ENCODE measurements at places on chromosomes 1 and 21.

DNA sequence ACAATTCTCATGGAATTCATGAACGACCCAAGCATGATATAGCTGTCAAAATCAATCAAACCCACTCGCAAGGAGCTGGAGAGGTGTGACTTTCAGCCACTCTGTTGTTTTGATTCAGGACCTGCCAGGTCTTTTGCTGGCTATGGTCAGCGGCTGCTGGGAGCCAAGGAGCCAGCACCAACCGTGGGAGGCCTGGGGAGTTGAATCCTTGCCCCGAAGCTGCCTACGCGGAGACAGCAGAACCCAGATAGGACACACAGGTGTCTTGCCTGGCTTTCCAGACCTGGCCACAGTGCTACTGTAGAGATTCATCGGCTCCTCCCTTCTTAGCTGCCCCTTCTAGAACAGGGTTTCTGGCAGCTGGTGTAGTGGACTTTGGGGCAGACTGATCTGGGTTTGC, 42.7 kb downstream of the ZSCAN20 start:
- no peak for DNase-seq

DNA sequence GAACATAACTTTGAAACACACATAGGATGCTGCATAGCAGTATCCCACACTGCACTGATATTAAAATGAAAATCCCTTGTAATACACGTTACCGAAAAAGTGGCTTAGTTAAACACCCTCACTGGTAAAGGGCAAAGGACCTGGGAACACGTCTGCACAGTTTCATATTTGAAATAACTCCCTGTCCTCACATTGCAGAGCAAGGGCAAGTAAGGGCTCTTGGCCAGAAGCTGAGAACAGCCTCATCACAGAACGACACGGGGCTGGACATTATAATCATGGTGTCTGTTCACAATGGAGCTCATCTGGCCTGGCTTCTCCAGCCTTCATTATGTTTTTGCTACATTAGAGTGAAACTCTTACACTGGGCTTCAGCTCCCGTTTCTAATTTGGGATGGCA, 207.0 kb downstream of the PCP4 start:
- no peak for DNase-seq

DNA sequence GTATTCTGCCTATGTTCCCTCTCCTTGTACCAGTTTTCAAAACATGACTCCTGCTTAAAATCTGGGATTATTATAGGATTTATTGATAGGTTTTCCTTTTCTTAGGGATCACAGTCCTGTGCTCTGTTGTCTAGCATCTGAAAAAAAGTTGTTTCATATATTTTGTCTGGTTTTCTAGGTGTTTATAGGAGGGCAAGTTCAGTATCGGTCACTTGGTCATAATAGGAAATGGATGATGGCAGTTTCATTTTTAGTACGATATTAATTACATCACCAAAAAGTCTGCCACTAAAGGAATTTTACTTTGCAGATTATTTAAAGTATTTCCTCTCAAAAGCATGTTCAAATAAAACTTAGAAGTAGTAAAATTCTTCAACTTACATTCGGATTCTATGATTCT, 94.4 kb downstream of the RASAL2 start:
- DNase-seq: no peak

GRCh38 chr1:227998374-227999055, 8.3 kb upstream of the WNT3A start:
- no peak for DNase-seq

DNA sequence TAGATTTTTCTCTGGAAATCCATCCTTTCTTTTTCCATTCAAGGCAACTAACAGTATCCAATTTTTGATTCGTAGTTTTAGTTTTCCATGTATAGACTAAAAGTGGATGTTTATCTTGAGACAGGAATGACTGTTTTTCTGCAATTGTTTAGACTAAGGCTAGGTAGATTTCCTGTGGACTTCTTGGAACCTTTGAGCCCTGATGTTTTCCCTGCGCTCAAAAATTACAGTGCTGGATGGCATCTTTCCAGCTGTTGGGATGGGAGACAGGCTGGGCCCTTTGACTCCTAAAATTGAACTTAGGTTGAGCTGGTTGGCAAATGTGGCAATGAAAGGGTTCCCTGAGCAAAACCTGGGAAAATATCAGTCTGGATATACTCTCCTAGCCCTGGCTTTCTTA, 180.4 kb downstream of the DHRS3 start:
- no peak for DNase-seq

GRCh38 chr21:37507716-37508115, 141.1 kb downstream of the DYRK1A start:
- no peak for DNase-seq

- no peak for DNase-seq
Measured at GRCh38 chr1:36792292-36792691, 242.0 kb downstream of the GRIK3 start.
